Colonic mucosa (tissue), 4 donors: ENCODE measurements at places on chromosomes 1 and 21. TPM values are rescaled to one million over a fixed set of nuclear protein-coding genes. Genes with fewer than 3 reads are reported as not detected.

The SRSF11 gene
- 100 TPM for total RNA-seq

DNA sequence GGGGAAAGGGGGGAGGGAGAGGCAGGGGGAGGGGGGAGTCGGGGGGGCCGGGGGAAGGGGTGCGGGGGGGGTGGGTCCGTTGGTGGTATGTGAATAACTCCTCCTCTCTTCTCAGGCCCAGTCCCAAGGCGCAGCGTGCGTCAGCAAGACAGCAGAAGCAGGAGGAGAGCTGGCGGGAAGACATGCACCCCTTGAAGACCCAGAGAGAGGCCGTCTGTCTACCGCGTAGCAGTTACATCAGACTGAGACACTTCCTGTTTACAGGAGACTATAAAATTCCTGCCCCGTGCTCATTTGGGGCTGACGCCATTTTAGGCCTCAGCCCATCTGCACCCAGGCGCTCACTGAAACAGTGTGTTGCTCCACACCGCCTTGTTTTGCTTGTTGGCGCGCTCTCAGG, 55.3 kb downstream of the SETD4 start:
- no peak for DNase-seq

- no peak for DNase-seq
Measured at GRCh38 chr1:39759436-39759726, 11.8 kb downstream of the OXCT2 start.

The PGM1 gene
- total RNA-seq, result 104 TPM

The SPRR2F gene
- total RNA-seq, result not detected

DNA sequence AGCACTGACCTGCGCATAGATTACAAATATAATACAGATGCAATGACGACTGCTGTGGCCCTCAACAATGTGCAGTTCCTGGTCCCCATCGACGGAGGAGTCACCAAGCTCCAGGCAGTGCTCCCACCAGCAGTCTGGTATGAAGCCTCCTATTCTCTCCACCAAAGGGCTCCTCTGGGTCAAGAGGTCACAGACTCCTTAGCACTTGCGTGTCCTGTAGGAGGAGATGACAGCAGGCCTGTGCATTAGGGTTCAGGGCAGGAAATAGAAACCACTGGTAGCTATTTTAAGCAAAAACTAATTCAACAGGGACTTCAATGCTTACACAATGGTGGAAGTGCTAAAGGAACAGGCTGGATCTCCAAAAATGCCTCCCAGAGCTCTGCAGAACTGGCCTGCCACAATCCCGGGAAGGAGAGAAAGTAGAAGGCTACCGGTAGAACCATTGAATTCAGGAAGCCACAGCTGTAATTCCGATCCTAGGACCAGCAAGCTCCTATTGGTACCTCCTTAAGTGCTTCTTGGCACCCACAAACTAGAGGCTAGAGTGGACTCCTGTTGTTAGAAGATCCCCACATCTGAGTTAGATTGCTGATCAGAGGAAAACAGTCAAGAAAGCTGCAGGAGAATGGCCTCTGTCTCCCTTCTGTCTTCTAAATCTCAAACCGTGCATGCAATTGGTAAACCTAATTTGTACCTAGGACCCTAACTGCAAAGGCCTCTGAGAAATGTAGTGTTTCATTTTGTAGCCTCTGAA, 12.7 kb upstream of the DYNLT5 start:
- DNase-seq, result no peak

DNA sequence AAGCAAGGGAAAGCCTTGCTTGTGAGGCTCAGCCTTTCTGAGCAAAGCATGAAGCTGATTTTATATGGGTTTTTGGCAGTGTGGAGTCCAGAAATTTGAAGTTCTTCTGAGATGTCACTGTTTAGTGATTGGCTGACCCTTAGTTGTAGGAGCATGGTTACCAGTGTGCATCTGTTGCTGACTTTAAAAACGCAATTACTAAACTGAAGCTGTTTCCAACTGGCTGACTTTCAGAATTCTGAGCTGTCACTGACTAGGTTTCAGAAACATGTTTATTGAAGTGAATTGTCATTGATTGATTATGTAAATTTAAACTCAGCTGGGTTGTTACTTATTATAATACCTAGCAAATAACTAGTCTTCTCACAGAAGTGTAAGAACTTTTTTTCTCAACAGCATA, 89.4 kb downstream of the PDE4B start:
- no peak for DNase-seq

- DNase-seq, result peak; percentile 93
Measured at GRCh38 chr1:25232866-25233784, 823 bp upstream of the SYF2 start.

DNA sequence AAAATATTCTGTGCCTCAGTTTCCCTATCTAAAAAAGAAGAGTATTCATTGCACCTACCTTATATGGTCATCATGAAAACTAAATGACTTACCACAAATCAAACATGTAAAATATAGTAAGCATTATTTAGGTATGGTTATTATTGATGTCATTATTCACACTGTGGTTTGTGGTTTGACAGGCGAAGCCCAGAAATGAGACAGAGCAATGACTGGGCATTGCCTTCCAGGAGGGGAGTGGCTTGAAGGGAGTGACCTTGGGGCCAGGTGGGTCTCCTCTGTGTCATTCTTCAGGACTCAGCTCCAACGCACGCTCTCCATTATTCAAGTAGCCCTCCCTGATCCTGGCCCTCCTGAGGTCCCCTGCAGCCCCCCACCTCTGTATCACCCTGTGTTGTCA, 133.7 kb downstream of the DMRTA2 start:
- DNase-seq, result no peak

- no peak for DNase-seq
Measured at GRCh38 chr1:98387701-98388100, 273.8 kb upstream of the SNX7 start.

- no peak for DNase-seq
Measured at GRCh38 chr1:25985171-25985570, 12.7 kb downstream of the PAFAH2 start.

The ZBTB8A gene
- total RNA-seq, result 6.5 TPM

GRCh38 chr1:177546346-177546745, 375.6 kb downstream of the BRINP2 start:
- no peak for DNase-seq

DNA sequence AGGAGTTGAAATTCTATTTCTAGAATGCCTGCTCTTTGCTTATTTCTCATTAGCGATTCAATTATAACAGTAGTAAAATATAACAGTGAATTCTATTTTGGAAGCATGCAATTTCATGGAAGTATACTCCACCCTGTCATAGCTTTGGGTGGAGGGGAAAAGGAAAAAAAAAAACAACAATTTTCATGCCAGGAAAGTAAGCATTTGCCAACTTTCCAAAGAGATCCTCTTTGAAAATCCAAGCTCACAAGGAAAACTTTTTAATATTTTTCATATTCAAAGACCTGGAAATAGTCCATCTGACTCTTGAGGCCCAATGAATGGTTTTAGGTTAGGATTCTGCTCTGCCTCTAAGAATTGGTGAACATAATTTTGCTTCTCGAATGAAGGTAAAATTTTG, 134.5 kb downstream of the PTPN14 start:
- DNase-seq, result no peak

The MANEAL gene
- total RNA-seq, result 6.6 TPM

DNA sequence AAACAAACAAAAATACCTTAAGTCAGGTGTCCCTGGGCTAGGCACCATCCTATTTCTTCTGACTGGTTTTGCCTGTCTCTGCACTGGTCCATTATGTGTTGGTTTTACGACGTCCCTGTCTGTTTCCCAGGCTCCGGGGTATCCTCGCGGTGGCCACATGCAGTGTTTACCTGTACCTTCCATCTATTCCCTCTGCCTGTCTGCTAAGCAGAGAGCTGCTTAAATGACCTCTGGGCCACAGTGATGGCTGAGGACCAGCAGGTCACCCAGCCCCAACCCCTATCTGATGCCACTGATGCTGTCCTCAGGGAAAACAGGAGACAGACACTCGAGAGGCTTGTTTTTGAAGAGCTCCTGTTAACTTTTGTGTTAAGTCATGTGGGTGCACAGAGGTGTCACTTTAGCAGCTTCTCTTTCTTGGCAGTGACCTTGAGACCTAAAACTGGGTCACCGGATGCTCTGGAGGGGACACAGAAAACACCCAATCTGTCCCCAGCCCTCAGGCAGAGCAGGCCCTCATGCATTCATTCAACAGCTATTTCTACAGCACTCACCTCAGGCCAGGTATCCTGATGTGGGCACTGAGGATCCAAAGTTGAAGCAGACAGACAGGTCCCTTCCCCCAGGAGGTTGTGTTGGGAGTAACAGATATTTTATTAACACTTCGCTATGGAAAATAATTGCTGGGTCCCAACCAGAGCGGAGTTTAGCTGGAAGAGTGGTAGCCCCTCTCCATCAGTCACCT, 4.4 kb upstream of the EFHD2 start:
- no peak for DNase-seq

The ESRRG gene
- 0.27 TPM for total RNA-seq

The UBE2U gene
- not detected for total RNA-seq

GRCh38 chr21:39258207-39258606, 55.2 kb downstream of the BRWD1 start:
- no peak for DNase-seq

DNA sequence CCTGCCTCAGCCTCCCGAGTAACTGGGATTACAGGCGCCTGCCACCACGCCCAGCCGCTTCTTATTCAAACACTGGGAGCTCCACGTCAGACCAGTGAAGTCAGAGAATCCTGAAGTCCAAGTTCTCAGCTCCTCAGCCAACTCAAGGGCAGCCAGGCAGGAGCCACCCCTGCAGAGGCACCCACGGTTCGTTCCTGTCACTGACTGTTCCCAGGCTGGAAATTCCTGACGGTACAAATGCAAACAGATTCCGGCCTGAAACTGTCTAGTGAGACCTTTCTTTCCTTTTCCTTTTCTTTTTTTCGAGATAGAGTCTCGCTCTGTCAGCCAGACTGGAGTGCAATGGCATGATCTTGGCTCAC, 11.7 kb downstream of the SLC35E2B start:
- DNase-seq, result peak; percentile 52

- DNase-seq, result no peak
Measured at GRCh38 chr1:201749059-201749690, 79.8 kb upstream of the IPO9 start.

The DEPDC1 gene
- 24.1 TPM for total RNA-seq

The GBP1 gene
- total RNA-seq, result 25.9 TPM
